ENCODE measurements at places on chromosomes 1 and 21. TPM values are rescaled to one million over a fixed set of nuclear protein-coding genes. Genes with fewer than 3 reads are reported as not detected.

A3GALT2 gene
- not detected for total RNA-seq

DNA sequence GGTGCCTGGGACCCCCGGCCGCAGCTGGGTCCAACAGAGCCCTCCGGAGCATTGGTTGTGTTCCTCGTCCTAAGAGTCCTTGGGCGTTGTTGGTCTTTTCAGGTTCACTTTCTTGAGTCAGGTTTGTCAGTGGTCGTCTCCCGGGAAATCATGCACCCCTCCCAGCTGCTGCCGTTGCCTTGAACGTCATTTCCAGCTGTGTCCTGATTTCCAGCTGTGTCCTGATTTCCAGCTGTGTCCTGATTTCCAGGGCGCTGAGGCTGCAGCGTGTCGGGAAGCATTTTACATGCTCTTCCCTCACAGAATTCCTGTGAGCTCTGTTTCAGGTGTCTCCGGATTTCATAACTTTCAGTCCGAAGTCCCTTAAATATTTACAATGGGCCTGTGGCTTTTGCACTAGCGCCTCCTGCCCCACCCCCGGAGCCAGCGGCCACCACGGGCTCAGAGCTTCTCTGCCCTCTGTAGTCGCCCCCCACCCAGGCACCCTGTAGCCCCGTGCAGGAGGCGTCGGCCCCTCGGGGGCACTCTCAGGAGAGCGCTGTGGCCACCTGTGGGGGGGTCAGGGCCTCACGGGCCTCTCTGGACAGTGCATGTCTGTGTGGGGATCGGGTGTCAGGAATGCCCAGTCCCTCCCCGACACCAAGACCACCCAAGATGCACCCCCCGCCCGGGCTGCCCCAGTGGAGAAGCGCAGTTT lies 66.7 kb downstream of the COL18A1 start:
- DNase-seq, result no peak

DNA sequence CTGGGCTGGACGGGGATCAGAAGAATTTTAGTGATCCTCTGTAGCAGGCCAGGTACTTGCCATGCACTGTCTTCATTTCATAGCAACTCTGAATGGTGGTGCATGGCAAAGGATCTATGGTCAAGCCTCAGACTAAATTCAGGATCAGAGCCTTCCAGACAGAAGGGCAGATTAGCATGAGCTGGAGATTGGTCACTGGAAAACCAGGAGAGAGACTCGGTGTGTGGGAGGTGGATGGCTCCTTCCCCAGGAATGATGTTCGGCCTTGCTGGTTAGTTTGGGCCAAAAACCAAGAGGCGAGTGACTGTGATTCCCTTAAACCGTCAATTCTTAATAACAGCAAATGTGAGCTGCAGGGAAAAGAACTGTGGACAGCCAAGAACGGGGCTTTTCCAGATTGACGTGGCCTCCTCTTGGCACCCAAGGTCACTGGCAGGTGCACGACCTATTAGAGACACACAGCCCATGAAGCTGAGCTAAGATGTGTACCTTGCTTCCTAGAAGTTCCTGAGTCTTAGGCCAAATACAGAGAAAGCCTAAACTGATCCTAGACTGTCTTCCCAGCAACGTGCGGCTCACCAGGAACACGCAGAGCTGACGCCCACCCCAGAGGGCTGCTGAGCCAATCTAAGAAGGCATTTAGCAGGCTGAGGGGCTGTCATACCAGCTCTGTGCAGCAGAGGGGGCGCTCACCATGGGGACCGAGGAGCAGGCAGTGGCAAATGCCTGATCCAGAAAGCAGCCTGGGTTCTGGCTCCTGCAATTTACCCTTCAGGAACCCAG lies 18.5 kb downstream of the ALDH4A1 start:
- DNase-seq, result peak; percentile 79

DNA sequence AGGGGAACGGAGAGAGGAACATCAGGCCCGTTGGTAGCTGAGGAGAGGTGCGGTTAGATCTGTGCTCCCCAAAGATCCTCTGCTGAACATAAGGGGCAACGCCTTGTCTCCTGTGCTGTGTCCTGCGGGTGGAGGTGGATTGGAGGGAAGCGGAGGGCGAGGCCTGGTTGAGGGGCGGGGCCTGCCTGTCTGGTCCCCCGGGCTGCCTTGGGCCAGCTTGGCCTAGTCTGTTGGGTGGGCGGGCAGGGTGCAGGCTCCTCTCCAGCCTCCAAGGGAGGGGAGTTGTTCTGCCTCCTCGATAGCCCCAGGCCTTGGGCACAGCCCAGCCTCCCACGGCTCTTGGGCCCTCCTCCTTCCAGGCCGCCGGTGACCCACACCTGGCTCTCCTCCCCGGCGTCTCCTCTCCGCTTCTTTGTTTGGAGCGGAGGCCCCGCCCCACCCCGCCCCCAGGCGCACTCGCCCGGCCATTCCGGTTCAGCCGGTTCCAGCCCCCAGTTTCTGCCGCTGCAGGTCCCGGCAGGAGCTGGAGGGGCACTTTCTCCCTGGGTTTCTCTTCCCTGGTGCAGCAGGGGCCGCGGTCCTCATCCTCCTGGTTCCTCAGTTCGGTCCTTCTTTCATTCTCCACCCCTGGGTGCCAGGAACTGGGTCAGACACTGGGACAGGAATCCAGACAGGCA lies 19.4 kb downstream of the PTPRF start:
- peak; percentile 90 for DNase-seq

GRCh38 chr1:214688891-214689290 lies 85.9 kb downstream of the CENPF start:
- no peak for DNase-seq

- no peak for DNase-seq
These were observed 82.6 kb downstream of the GRIK3 start for GRCh38 chr1:36951761-36952160.

DNA sequence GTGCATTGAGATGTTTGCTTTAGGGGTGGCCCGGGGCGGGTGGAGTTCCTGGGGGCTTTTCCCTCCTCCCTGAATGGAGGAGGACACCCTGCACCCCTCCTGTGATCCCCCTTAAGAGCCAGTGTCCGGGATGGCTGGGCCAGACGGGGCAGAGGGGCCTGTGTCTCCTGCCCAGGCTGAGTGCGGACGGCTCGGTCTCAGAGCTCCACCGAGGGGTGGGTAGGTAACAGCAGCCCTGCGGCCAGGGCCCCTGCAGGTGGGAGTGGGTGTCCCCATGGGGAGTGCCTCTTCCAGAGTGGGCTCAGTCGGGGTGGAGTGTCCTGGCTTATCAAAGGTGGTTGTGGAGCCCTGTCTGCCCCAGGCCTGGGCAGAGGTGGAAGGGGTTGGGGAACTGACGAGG lies 23.1 kb downstream of the TP73 start:
- DNase-seq, result no peak

DNA sequence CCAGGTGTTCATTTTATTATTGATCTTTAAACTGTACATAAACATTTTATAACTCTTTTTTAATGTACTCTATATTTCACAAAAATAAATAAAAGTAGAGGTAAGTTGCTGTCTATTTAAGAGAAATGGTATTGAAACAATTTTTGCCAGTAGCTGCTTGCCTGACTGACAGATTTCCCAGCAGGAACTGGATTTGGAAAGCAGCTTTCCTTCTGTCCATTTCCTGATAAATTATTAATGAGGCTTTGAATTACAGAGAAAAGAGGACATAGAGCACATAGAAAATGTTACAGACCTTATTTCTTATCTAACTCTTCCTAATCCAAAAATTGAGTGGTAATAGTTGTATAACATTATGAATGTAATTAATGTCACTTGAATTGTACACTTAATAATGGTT lies 79.7 kb upstream of the BCL10 start:
- no peak for DNase-seq

Measured in K562 (cell line).